ENCODE measurements at places on chromosomes 3 and 15.
A peak's percentile ranks its signal among the peaks of the same experiment; 100 is the strongest.

DNA sequence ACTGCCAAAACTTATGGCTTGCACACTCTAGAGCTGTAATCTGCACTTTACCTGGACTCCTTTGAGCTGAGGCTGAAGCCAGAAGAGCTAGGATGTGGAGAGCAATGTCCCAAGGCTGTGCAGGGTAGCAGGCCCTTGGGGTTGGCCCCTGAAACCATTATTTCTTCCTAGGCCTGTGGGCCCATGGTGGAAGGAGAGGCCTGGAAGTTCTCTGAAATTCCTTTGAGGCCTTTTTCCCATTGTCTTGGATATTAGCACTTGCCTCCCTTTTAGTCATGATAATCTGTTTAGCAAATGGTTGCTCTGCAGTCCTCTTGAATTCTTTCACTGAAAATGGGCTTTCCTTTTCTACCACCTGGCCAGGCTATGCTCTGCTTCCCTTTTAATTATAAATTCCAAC is 102.0 kb upstream of the SGO1 start:
- DNase-seq, result no peak

- DNase-seq, result no peak
Observed at GRCh38 chr3:128854475-128854874, 24.9 kb upstream of the ACAD9 start.

DNA sequence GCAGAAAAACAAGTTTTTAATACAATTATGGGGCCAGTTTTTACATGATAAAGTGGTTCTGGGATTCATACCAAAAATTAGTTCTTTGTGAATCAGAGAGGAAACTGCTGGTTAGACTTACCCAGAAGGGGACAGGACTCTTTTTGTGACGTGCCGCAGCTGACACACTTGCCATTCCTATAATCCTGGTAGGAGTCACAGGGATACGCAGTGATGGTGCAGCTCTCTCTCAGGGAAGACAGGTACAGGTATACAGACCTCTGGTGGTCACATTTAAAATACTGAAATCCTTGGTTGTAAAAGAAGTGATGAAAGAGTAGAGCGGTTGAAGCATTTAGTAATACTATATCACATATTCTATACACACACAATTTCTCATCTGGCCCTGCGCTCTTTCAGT is 20.2 kb upstream of the TMEM41A start:
- no peak for DNase-seq

DNA sequence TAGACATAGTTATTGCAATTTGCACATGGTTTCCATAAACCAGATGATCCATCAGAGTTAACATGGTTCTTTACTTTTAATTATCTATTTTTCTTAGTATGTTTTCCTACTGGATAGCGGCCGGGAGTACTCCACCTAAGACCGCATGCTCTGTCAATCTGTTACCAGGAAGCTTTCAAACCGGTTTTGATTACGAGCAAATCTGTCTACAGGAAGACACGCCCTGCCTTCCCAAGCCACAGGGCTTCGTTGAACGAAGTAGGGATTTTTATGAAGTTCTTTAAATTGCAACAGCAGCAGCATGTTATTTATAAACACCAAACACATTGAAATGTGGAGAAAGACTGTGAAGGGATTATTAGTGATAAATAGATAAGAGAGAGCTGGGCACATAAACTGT is 283.3 kb upstream of the ROBO2 start:
- no peak for DNase-seq

DNA sequence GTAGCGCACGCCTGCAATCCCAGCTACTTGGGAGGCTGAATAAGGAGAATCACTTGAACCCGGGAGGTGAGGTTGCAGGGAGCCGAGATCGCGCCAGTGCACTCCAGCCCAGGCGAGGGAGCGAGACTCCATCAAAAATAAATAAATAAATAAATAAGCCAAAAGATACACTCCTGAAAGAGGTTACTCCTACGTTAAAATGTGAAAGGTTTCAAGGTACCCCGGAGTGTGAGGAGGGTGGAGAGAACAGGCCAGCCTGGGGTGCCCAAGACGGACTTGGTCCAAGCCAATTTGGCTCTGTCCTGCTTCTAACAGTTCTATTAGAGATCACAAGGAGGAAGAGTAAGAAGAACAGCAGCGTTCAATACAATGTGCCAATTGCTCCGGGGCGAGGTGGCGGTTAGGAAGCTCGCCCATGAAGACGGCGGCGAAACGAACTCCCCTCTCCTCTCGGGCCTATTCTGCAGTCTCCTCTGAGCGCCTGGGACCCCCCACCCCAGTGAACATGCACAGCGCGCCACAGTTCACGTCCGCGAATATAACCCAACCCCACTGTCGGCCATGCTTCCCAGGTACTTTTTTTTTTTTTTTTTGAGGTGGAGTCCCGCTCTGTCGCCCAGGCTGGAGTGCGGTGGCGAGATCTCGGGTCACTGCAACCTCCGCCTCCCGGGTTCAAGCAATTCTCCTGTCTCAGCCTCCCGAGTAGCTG is 942 bp downstream of the ELP6 start:
- DNase-seq, result no peak

DNA sequence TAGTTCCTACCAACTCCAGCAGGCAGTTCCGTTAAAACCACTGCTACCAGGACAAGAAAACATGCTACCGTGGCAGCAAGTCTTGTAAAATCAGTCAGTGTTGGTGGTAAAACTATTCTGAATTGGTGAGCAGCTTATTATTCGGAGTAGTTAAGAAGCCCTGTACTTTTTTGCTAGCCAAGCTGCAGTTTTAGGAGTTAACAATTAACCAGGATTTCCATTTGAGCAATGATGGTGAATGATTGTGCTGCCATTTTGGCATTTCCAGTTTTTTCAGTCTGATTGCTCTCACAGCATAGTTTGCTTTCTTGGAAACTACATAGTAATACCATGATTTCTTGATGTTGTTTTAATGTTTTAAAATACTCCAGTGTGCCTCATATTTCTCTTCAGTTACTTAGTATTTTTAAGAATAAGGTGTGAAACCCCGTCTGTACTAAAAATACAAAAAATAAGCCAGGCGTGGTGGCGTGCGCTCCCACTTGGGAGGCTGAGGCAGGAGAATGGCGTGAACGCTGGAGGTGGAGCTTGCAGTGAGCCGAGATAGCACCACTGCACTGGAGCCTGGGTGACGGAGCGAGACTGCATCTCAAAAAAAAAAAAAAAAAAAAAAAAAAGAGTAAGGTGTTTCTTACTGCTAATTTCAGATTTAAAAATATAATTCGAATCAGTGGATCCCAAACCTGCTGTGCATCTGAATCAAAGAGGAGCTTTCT is 43.8 kb upstream of the SCAANT1 start:
- no peak for DNase-seq

DNA sequence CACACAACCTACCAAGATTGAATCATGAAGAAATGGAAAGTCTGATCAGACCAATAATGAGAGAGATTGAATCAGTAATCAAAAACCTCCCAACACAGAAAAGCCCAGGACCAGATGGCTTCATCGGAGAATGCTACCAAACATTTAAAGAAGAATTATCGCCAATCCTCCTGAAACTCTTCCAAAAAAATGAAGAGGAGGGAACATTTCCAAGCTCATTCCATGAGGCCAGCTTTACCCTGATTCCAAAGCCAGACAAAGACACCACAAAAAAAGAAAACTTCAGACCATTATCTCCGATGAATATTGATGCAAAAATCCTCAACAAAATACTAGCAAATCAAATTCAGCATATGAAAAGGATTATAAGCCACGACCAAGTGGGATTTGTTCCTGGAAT is 94.1 kb downstream of the SENP2 start:
- DNase-seq, result no peak

- no peak for DNase-seq
Observed at GRCh38 chr15:70210076-70210475, 112.4 kb upstream of the TLE3 start.

DNA sequence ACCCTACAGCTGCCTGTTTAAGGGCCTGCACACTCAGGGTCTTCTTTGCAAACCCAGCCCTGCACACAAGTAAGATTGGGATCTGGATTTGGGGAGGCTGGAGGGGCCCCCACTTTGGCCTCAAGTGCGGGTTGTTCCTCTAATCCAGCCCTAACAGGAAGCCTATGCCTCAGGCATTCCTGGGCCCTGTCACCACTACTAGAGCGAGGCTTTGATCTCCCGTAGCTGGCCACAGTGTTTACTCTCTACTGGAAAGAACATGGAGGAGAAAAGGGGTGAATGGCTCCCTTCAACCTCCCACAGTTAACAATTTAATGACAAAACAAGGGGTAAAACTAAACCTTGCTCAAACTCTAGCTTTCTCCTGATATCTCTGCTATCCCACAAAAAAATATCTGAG is 48.4 kb downstream of the DZIP1L start:
- DNase-seq, result peak; percentile 66

DNA sequence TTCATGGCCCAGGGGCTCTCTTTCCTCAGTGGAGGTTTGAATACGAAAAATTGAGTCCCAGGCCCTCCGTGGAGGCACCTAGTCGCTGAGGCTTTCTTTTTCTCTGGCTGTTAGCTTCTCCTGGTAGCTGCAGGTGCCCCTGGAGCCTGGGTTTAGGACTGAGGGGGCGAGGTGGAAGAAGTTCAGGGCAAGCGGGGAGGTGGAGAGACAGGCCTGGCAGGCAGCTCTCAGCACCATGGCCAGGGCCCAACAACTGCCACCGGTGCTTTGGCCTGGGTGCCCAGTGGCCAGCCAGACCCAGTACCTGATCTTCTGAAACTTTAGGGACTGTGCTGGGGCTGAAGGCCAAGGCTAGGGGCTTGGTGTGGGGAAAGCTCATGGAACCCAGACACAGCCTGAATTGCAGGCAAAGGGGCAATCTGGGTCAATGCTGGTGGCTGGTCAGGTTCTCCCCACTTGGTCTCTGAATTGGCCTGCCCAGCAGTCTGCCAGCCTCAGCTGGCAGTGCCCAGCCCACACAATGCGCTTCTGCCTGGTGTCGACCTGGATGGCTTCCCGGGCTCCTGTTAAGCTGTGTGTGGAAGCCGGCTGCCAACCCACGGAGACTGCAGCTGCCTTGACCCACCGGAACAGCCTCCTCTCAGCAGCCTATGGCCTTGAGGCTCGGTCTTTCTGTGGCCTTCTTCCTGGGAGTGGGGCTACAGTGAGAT is 30.3 kb upstream of the POLG start:
- DNase-seq, result no peak

GRCh38 chr3:49466085-49466484 is 4.0 kb upstream of the DAG1 start:
- DNase-seq, result no peak

DNA sequence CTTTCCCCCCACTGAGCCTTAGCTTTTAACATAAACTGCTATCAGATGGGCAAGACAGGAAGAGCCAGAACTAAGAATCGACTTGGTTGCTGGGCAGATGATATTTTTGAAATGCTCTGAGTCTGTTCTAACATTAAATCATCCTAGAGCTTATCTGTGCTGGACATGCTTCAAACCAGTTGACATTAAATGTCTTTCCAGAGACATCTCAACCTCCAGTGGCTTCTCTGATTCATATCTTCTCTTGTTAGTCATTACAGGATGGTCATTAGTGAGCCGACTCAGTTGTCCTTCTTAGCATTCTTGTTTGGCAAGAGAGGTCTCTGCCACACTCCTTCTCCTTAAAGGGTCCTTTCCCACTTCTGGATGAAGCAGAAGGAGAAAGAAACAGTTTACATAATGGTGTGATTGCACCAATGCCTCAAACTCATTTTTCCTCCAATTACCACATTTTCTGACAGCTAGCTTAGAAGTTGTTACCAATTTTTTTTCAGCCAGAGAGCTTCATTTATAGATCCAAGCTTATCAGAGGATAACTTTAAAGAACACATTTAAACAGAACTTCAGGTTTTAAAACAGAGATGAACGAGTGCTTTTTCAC is 21.7 kb upstream of the SYN2 start:
- no peak for DNase-seq

- DNase-seq, result peak; percentile 93
Observed at GRCh38 chr15:92930776-92931175, 30.7 kb downstream of the CHD2 start.

DNA sequence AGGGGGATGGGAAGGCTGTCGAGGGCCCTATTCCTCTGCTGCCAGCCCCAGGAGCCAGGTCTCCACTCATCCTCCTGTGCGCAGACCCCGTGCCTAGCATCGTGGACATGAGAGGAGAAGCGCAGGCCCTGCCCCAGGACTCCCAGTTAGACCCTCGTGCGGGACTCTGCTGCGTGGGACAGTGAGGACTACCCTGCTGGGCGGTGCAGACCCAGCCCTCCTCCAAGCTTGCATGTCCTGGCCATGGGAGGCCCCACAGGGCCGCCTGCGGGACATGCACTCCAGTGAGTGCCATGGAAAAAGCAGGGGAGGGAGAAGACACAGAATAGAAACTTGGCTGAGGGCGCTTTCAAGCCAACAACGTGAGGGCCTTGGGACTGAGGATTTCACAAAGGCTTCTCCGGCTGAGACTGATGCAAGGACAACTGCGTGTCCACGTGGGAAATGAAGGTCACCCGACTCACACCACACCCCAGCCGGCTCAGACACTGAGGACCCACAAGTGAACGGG is 62.6 kb upstream of the IQSEC1 start:
- no peak for DNase-seq

GRCh38 chr3:156511987-156512677 is 42.8 kb downstream of the SSR3 start:
- DNase-seq, result no peak

- DNase-seq, result no peak
Observed at GRCh38 chr3:50381383-50381782, 22.1 kb upstream of the TMEM115 start.

- DNase-seq, result no peak
Observed at GRCh38 chr3:38561746-38562466, 65.8 kb downstream of the EXOG start.

DNA sequence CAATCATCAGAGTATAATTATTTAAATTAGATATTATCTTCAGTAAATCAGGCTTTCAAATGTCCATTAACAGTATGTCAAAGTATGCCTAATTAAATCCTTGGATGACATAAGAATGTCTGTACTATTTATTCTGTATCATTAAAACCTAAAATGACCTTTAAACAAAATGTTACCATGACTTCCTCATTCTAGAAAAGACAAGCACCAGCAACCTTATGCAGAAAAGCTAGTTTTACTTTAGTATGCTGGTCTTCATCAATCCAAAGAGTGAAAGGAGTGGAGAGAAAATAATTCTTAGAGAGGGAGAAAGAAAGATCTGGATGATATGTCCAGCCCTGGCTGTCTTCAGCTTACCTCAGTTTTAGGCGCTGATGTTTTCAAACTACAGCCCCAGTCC is 140.1 kb upstream of the UBE2E2 start:
- no peak for DNase-seq

- DNase-seq, result no peak
Observed at GRCh38 chr3:138063416-138063815, 52.0 kb downstream of the DZIP1L start.

GRCh38 chr15:57565311-57565710 is 26.4 kb upstream of the MYZAP start:
- DNase-seq, result peak; percentile 7

DNA sequence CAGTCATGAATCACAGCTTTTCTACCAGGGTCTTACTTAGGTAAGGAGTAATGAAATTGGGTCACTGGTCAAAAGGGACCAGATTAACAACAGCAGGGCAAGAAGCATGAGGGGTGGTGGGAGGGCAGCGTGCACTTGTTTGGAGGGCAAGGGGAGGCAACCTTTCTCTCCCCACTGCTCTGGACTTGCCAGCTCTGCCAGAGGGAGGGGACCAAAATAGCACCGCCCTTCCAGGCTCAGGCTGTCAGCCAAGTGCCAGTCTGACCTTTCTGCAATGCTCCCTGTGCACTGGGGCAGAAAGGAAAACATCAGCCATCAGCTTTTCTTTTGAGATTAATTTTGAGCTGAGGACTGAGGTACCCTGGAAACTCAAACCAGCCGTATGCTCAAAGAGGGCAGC is 4.5 kb upstream of the ULK3 start:
- no peak for DNase-seq

GRCh38 chr15:74203914-74204431 is 1.4 kb upstream of the STRA6 start:
- DNase-seq, result peak; percentile 80

- no peak for DNase-seq
Observed at GRCh38 chr3:134161898-134162615, 88.6 kb downstream of the RYK start.
